ENCODE measurements at places on chromosomes 5 and 9.

DNA sequence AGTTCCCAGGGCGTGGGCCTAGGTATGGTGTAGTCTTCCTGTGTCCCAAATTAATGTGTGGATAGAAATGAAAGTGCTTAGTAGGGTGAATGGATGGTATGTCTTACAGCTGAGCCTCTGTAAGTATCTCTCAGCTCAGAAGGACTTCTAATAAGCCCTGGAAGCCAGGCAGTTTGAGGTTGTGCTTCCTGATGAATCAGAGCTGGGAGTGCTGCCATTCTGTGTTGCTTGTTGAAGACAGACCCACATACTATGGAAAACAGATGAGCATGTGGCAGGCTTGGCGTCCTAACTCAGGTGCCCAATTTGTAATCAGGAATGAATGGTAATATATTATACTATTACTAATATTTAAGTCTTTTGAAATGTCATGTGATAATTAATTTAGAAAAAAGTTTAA lies 69.8 kb downstream of the CMYA5 start:
- no peaks in the 10 kb centered on the region for H3K36me3 ChIP-seq
- no peaks in the 10 kb centered on the region for H3K27me3 ChIP-seq
- no peak overlapping the region for H3K4me3 ChIP-seq

DNA sequence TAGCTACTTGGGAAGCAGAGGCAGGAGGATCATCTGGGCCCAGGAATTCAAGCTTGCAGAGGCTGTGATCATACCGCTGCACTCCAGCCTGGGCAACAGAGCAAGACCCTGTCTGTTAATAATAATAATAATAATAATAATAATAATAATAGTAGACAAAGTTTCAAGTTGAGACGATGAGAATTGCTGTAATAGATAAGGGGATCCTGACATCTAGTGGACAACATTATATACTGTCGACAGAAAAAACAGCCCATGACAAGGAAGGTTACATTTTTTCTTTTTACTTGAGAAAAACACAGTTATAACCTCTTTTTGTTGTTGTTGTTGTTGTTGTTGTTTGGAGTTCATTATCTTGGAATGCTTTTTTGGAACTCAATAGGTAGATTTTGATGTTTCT lies 35.3 kb downstream of the NDFIP1 start:
- H3K27ac ChIP-seq: no peak overlapping the region
- H3K36me3 ChIP-seq: peaks cover 4% of the 10 kb centered on the region
- no peaks in the 10 kb centered on the region for H3K27me3 ChIP-seq
- no peaks in the 10 kb centered on the region for H3K4me1 ChIP-seq
- no peak for DNase-seq

GRCh38 chr9:14985419-14985818 lies 75.2 kb upstream of the FREM1 start:
- no peaks in the 10 kb centered on the region for H3K27me3 ChIP-seq
- H3K36me3 ChIP-seq: no peaks in the 10 kb centered on the region
- H3K4me3 ChIP-seq: no peak overlapping the region
- H3K4me1 ChIP-seq: no peaks in the 10 kb centered on the region
- no peak for DNase-seq

- H3K4me1 ChIP-seq: no peaks in the 10 kb centered on the region
- no peaks in the 10 kb centered on the region for H3K36me3 ChIP-seq
- H3K27me3 ChIP-seq: no peaks in the 10 kb centered on the region
- H3K27ac ChIP-seq: no peak overlapping the region
- no peak overlapping the region for H3K4me3 ChIP-seq
These were observed 72.4 kb upstream of the NTRK2 start for GRCh38 chr9:84597131-84597530.

All from ovary (tissue), 10 donors.